Astrocyte (in vitro differentiated cells and primary cell): ENCODE measurements at places on chromosomes 12 and 14.
A peak's percentile ranks its signal among the peaks of the same experiment; 100 is the strongest.

GRCh38 chr12:128682548-128683275, 141.0 kb downstream of the SLC15A4 start:
- no peak for DNase-seq

DNA sequence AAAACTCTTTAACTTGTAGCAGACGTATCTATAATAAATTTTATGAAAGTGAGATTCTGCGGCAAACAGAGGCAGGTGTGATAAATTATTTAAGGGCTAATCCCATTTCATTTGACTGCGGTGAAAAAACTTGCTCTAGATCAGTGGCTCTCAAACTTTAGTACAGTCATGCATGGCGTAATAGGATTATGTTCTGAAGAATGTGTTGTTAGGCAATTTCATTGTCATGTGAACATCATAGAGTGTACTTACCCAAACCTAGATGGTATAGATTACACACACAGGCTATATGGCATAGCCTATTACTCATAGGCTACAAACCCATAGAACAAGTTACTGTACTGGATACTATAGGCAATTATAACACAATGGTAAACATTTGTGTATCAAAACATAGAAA, 83.7 kb downstream of the HEATR5A start:
- peak; percentile 4 for DNase-seq

DNA sequence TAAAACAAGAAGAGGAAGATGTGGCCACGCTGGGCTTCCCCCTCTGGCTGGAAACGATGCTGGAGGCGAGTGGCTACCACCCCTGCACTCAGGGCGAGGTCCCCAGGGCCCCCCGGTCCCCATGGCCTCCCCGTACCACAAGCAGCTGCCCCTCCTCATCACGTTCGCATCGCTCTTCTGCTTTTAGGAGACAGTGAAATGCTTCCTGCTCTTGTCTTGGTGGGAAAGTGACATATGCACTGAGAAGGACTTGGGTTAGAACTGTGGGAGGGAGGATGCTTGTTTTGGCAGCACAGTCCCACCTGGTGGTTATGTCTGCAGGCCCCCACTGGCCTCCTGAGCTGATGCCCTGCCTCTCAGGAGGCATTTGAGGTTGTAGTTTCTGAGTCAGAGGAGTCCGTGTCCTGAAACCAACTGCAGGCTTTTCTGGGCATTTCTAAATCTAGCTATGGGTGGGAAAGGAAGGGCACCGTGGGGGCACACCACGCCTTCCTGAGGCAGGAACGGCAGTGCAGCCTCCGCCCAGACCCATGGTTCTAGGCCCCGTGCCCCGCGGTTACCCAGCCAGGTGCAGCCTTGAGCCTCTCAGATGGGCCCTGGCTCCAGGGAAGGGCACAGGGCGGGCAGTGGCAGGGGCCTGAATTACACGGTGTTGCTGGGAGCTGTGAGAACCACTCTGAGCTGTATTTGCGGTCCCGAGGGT, 139.3 kb downstream of the ADGRD1 start:
- DNase-seq: no peak

DNA sequence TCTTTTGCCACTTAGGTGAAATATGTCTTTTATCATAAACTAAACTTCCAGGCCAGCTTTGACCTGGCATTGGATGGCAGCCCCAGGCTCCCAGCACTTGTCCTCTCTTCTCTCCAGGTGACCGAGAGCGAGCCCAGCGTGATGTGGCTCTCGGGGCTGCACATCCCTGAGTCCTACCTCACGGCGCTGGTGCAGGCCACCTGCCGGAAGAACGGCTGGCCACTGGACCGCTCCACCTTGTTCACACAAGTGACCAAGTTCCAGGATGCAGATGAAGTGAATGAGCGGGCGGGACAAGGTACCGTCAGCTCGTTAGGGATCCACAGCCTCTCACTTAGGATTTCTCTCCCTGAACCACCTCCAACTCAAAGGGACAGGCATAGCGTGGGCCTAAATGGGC, 39.4 kb downstream of the CCDC92 start:
- DNase-seq: no peak

GRCh38 chr12:31822761-31823160, 93.9 kb upstream of the AMN1 start:
- DNase-seq: no peak

GRCh38 chr12:92021666-92022035, 124.0 kb downstream of the BTG1 start:
- no peak for DNase-seq

GRCh38 chr12:100940503-100940902, 145.9 kb downstream of the ANO4 start:
- DNase-seq: no peak

GRCh38 chr14:102140027-102140749, 491 bp downstream of the WDR20 start:
- DNase-seq: no peak

DNA sequence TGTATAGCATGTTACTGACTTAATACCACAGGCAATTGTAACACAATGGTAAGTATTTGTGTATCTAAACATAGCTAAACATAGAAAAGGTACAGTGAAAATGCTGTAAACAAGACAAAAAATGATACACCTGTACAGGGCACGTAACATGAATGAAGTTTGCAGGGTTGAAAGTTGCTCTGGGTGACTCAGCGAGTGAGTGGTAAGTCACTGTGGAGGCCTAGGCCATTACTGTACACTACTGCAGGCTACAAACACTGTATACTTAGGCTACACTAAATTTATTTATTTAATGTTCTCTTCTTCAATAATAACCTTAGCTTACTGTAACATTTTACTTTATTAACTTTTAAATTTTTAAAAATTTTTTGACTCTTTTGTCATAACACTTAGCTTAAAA, 158.4 kb downstream of the IPO8 start:
- no peak for DNase-seq

DNA sequence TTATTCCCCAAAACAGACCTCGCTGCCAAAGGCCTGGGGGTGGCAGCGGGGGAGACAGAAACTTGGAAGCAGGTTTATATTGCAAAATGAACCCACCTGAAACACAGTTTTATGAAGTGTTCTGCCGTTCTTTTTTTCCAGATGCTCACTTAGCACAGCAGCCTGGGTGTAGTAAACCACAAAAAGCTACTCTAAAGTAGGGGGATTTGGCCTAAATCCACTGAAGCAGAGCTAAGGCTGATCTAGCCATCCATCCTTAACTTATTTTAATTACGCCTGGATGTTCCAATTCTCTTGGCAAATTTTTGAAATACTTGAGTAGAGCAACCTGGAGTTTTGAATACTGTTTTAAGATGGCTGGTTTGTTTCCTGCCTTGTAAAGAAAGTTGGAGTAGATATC, 121.2 kb downstream of the GPR135 start:
- no peak for DNase-seq

DNA sequence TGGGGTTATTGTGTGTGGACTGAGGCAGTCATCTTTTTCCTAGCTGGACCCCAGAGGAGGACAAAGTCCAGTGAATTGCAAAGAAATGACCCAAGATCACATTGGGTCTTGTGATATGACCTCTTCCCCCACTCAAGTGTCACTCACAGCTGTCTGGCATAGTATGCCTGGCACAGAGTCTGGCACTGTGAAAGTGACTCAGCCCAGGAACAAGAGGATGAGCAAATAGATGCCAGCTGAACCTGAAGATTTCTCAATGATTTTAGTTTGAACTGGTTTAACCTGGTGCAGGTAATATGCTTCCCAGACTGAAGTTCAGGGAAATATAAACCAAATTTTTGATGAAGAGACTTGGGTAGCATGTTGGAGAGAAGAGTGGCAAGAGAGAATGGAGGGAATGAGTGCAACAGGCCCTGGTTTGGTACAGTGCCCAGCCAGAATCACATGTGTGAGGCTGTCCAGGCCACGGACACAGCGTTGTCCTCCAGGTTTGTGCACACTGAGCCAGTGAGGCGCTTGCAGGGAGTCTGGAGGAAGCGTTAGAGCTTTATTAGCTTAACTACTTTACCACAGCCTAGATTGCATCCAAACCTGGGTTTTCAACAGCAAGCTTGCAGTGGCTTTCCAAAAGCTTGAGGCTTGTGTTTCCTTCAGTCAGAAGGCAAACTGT, 332.9 kb downstream of the NUAK1 start:
- no peak for DNase-seq

- DNase-seq: no peak
Measured at GRCh38 chr12:32497864-32498263, 98.5 kb downstream of the FGD4 start.

GRCh38 chr12:118685983-118686607, 295.2 kb upstream of the SRRM4 start:
- no peak for DNase-seq

GRCh38 chr14:102629011-102629444, 36.6 kb downstream of the RCOR1 start:
- no peak for DNase-seq

GRCh38 chr12:94416613-94417012, 43.1 kb downstream of the CEP83 start:
- no peak for DNase-seq

- peak; percentile 28 for DNase-seq
Measured at GRCh38 chr14:69152181-69152901, 578 bp downstream of the DCAF5 start.

- no peak for DNase-seq
Measured at GRCh38 chr12:108697905-108698304, 33.4 kb downstream of the CORO1C start.
